Natural killer cell (primary cell): ENCODE measurements at places on chromosomes 2 and 18.

- DNase-seq: no peak
These were observed 238.5 kb upstream of the ERBB4 start for GRCh38 chr2:212777020-212777491.

DNA sequence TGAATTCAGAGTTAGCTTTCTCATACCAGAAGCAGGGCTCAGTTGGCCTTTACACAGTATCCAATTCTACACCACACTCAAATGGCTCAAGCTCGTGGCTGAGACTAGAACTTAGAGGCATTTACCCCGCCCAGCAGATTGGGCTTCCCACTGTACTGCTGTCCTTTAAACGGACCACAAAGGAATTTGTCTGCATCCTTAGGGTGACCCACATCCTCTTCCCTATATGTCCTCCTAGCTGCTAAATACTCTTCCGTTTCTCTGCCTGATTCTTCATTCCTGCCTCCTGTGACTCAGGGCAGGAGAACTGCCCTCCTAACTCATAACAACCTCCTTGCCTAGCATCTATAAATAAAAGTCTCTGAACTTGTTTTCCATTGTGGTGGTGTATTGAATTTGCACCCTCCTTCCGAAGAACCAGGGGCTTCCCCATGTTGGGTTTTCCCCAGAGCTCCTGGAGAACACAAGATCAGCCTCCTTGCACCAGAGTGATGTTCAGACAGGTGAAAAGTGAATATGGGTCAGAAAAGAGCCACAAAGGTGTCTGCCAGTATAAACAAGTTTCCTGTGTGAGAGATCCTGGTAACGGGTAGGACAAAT lies 32.0 kb upstream of the MC4R start:
- no peak for DNase-seq

- DNase-seq: no peak
These were observed 53.9 kb downstream of the SPATS2L start for GRCh38 chr2:200360364-200360763.

DNA sequence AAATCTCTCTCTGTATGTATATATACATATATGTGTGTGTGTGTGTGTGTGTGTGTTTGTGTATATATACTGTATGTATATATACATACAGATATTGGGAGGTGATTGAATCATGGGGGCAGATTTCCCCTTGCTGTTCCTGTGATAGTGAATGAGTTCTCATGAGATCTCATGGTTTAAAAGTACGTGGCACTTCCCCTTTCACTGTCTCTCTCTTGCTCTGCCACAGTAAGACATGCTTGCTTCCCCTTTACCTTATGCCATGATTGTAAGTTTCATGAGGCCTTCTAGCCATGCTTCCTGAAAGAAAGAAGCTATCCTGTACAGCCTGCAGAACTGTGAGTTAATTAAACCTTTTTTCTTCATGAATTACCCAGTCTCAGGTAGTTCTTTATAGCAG lies 18.8 kb upstream of the CCDC195 start:
- DNase-seq: no peak

GRCh38 chr2:27003007-27003406 lies 29.8 kb upstream of the TMEM214 start:
- DNase-seq: no peak

- DNase-seq: no peak
These were observed 141.5 kb upstream of the HAAO start for GRCh38 chr2:42933824-42934254.

GRCh38 chr2:38480617-38481016 lies 103.5 kb upstream of the ATL2 start:
- no peak for DNase-seq
